ENCODE measurements at places on chromosomes 2 and 18.
A peak's percentile ranks its signal among the peaks of the same experiment; 100 is the strongest.

DNA sequence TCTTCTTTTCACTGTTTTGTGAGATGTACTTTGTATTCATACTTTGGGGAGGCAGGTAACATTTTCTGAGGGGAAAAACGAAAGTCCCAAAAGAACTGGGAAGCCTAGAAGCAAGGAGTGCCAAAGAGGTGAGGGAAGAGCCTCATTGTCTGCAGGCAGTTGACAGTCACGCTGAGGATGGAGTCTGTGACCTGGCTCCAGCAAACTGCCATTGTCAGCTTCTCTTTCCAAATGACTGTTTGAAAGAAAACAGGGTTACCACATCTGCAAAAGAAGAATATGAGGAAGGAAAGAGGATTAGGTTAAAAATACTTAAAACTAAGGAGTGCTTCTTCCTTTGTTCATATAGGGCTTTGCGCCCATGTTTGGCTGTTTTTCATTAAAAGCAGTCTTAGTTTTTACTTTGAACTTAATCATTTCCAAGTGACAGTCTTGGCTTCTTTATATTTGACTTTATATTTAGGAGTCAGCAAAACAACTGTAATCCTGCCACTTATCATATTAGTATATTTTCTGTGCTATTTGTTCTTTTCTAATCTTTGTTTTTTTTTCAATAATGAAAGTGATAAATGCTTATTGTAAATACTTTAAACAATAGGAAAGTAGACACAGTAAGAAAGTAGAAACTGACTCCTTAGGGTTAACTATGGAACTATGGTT, 35.0 kb downstream of the CERS6 start:
- DNase-seq, result peak; percentile 38

DNA sequence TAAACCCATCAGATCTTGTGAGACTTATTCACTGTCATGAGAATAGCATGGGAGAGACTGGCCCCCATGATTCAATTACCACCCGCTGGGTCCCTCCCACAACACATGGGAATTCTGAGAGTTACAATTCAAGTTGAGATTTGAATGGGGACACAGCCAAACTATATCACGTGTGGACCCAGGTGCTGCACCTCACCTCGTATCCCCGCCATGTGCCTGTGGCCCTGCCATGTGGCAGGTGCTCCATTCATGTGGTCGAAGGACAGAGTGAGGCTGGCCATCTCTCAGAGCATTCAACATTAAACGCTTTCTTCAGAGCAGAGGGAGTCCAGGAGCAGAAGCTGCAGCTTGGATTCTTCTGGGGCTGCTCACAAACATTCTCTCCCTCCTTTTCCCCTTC, 32.3 kb downstream of the MROH2A start:
- no peak for DNase-seq

DNA sequence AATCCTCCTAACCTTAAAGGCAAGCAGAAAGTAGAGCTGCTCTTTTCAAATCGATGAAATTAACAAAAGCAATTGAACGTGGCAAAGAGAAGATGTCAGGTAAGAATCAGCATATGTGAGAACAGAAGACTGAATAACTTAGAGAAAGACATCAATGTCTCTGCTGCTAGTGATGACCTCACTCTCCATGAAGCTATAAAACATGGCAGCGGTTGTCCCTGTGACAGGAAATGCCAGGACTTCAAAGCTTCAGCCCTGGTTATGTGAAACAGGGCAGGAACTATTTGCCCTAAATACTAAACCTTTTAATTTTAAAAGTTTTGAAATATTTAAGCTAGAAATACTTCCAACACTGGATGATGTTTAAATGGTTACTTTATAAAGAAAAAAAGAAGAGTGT, 383.7 kb downstream of the XIRP2 start:
- DNase-seq, result no peak

GRCh38 chr2:237137626-237138323, 52.1 kb downstream of the COPS8 start:
- no peak for DNase-seq

DNA sequence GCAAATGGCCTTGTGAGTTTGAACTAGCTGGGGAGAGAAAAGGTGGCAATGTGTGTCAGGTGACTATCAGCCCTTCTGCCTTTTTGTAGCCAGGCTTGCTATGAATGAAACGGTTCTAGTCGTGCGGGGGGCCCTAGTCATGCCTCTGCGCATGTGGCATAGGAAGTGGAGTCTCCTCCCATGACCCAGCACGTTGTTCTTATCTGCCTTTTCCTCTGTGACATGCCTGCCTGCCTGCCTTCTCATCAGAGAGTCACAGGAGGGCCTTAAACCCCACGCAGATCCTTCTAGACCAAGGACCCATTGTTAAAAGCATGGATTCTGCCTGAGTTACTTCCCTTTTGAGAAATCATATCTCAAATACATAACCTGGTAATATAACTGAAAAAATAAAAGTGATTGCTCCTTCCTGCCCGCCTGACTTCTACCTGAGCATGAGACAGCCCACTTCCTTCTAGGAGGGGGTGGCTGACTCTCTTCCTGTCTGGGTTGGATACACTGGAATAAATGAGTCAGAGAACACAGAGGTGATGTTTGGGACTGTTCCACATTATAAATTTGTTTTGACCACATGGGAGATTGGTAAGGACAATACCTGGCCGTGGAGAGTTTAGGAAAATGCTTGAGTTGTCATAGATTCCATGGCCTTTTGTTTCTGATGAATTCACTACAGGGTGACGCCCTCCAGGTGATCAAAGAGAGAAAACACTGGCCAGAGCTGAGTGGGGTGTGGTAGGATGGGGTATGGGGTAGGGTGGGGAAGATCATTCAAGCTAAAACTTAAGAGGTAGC, 49.8 kb downstream of the FBLN7 start:
- DNase-seq, result peak; percentile 88

- DNase-seq, result no peak
These were observed 79.6 kb downstream of the SPTBN1 start for GRCh38 chr2:54535599-54536195.

All from activated CD4-positive, alpha-beta T cell treated with anti-CD3 and anti-CD28 coated beads for 48 hours (primary cell).